ENCODE measurements at places on chromosomes 13 and 19. TPM values are rescaled to one million over a fixed set of nuclear protein-coding genes. Genes with fewer than 3 reads are reported as not detected.

Gene RFXANK
- total RNA-seq = 56.2 TPM

Gene OVOL3
- total RNA-seq = not detected

Gene SIAH3
- total RNA-seq = not detected

Gene ZNF829
- 2.4 TPM for total RNA-seq

Gene INAFM1
- 2.6 TPM for total RNA-seq

Gene CCNA1
- 1.4 TPM for total RNA-seq

Gene ZNF780B
- 13.7 TPM for total RNA-seq

Gene KIR2DL3
- total RNA-seq = not detected

Gene SHISA2
- under 0.01 TPM for total RNA-seq

Data from smooth muscle cell of bladder (primary cell).